ENCODE measurements at places on chromosomes 5 and 9. TPM values are rescaled to one million over a fixed set of nuclear protein-coding genes. Genes with fewer than 3 reads are reported as not detected.
A peak's percentile ranks its signal among the peaks of the same experiment; 100 is the strongest.

DNA sequence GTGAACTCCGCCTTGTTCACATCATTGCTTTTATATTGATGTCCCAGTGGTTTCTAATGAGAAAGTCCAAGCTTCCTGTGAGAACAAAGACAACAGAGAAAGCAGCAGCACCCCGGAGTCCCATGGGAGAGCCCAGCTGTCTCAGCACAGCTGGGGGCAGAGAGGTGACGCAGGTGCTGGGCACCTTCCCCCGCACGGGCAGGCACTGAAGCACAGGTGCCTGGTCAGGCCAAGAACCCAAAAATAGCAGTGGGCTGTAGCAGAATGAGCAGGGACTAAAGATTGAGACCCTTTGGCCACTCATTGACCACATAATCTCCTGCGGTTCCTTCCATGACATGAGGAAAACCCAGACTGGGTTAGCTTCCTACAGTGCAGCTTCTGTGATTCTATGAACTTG lies 18.8 kb downstream of the SRD5A1 start:
- DNase-seq = no peak
- H3K36me3 ChIP-seq = peaks cover 31% of the 10 kb centered on the region
- no peaks in the 10 kb centered on the region for H3K4me1 ChIP-seq
- H3K27me3 ChIP-seq = no peaks in the 10 kb centered on the region
- no peak overlapping the region for H3K4me3 ChIP-seq
- no peak overlapping the region for H3K27ac ChIP-seq

DNA sequence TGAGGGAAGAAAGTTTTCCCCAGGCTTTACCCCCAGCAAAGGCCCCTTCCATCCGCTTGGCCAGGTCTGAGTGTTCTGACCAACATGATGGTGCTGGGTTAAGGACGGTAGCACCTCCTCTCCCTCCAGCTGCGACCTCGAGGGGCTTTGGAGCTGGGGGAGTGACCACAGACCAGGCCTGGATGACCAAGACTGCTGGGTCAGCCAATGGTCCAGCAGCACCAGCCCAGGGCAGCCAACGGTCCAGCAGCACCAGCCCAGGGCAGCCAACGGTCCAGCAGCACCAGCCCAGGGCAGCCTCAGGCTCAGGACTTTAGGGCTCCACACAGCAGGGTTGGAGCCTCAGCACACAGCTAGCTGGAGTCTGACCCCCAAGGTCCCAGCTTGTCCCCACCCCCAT lies 57.2 kb upstream of the CNOT6 start:
- peaks cover 2% of the 10 kb centered on the region for H3K4me1 ChIP-seq
- peaks cover 1% of the 10 kb centered on the region for H3K27me3 ChIP-seq
- no peak for DNase-seq
- H3K36me3 ChIP-seq = no peaks in the 10 kb centered on the region
- no peak overlapping the region for H3K27ac ChIP-seq

- H3K27me3 ChIP-seq = peaks cover 44% of the 10 kb centered on the region
- no peak for DNase-seq
- H3K4me3 ChIP-seq = no peak overlapping the region
- H3K27ac ChIP-seq = no peak overlapping the region
- H3K36me3 ChIP-seq = no peaks in the 10 kb centered on the region
- peaks cover 14% of the 10 kb centered on the region for H3K4me1 ChIP-seq
These were observed 39.9 kb upstream of the HAND1 start for GRCh38 chr5:154517810-154518437.

GRCh38 chr5:150562832-150563231 lies 54.9 kb downstream of the NDST1 start:
- no peaks in the 10 kb centered on the region for H3K36me3 ChIP-seq
- peaks cover 2% of the 10 kb centered on the region for H3K27me3 ChIP-seq
- DNase-seq = peak; percentile 63
- H3K27ac ChIP-seq = no peak overlapping the region
- H3K4me3 ChIP-seq = no peak overlapping the region
- H3K4me1 ChIP-seq = no peaks in the 10 kb centered on the region

DNA sequence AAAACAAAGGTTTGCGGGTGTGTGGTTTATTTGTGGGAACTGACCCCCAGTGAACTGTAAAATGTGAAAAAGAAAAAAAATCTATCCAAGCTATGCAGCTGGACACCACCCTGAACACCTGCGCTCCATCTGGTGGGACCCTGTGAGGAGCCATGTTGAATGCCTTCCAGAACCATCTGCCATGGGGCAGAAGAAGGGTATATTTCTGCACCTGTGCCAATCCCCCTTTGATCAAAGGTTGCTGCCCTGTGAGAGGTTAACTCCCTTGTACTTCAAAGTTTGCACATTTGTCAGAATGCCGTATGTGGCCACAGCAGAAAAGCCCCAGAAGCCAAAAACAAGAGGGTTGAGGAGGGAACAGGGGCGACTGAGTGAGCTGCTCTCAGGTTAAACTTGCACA lies 148.5 kb upstream of the ALDH1B1 start:
- no peak for DNase-seq
- no peak overlapping the region for H3K4me3 ChIP-seq
- H3K27me3 ChIP-seq = peaks cover 2% of the 10 kb centered on the region
- H3K27ac ChIP-seq = no peak overlapping the region

- no peak overlapping the region for H3K27ac ChIP-seq
- H3K36me3 ChIP-seq = no peaks in the 10 kb centered on the region
- H3K27me3 ChIP-seq = no peaks in the 10 kb centered on the region
These were observed 26.0 kb downstream of the RLN2 start for GRCh38 chr9:5278486-5278885.

GRCh38 chr9:7756088-7756487 lies 43.5 kb downstream of the DMAC1 start:
- peak; percentile 49 for DNase-seq
- peaks cover 6% of the 10 kb centered on the region for H3K36me3 ChIP-seq
- H3K4me3 ChIP-seq = no peak overlapping the region
- peak overlapping the region; percentile 92 for H3K27ac ChIP-seq

- H3K36me3 ChIP-seq = peaks cover 43% of the 10 kb centered on the region
- peaks cover 38% of the 10 kb centered on the region for H3K4me1 ChIP-seq
- DNase-seq = peak; percentile 56
- peak overlapping the region; percentile 84 for H3K27ac ChIP-seq
- H3K4me3 ChIP-seq = peak overlapping the region; percentile 87
- H3K27me3 ChIP-seq = no peaks in the 10 kb centered on the region
These were observed 483 bp downstream of the G3BP1 start for GRCh38 chr5:151772029-151772845.

GRCh38 chr9:69279084-69279731 lies 45.8 kb upstream of the ENTREP1 start:
- peaks cover 15% of the 10 kb centered on the region for H3K27me3 ChIP-seq
- H3K36me3 ChIP-seq = no peaks in the 10 kb centered on the region
- H3K4me1 ChIP-seq = no peaks in the 10 kb centered on the region

DNA sequence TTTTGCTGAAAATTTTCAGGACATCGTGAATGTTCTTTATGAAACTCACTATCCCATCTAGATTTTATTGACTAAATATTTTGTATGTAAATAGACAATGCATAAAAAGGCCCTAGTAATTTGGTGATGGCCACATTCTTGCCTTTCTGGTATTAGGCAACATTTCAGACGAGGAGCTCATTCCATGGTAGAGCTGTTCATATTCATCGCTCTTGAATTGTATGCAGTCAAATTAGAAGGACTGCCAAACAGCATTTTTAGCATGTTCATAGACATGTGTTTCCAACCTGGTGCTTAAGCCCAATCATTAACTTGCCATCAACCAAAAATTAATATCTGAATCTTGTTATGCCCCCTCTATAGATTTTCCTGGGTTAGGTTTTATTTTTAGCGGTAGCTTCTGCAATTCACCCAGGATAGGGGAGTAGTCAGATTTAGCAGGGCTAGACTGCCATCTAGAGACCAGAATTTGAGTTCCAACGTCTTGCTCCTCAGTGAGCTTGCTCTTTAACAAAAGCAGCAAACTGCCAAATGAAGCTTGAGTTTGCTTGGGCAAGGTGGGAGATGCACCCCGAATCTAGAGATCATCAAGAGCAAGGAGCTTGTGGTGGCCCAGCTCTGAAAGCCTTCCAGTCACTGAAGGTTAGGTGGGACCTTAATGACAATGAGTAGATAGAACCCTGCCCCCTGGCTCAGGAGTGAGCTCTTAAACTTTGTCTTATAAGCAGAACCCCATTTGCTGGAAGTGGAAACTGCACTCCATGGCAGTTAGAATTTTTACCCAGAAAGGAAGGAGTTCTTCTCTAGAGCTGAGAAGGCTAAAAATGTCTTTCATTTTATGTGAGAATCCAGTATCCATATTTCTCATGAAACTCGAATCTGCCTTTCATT lies 456.2 kb downstream of the RASEF start:
- DNase-seq = peak; percentile 16
- no peaks in the 10 kb centered on the region for H3K27me3 ChIP-seq
- no peak overlapping the region for H3K27ac ChIP-seq
- no peaks in the 10 kb centered on the region for H3K36me3 ChIP-seq
- H3K4me3 ChIP-seq = no peak overlapping the region

- H3K27me3 ChIP-seq = no peaks in the 10 kb centered on the region
- H3K36me3 ChIP-seq = peaks cover 38% of the 10 kb centered on the region
- no peak overlapping the region for H3K27ac ChIP-seq
- H3K4me1 ChIP-seq = peaks cover 18% of the 10 kb centered on the region
These were observed 24.8 kb downstream of the STX17 start for GRCh38 chr9:99931155-99931840.

GRCh38 chr9:28502189-28502588 lies 928.9 kb upstream of the C9orf72 start:
- H3K4me3 ChIP-seq = no peak overlapping the region
- H3K27me3 ChIP-seq = no peaks in the 10 kb centered on the region
- H3K4me1 ChIP-seq = no peaks in the 10 kb centered on the region
- no peaks in the 10 kb centered on the region for H3K36me3 ChIP-seq
- DNase-seq = no peak
- H3K27ac ChIP-seq = no peak overlapping the region

DNA sequence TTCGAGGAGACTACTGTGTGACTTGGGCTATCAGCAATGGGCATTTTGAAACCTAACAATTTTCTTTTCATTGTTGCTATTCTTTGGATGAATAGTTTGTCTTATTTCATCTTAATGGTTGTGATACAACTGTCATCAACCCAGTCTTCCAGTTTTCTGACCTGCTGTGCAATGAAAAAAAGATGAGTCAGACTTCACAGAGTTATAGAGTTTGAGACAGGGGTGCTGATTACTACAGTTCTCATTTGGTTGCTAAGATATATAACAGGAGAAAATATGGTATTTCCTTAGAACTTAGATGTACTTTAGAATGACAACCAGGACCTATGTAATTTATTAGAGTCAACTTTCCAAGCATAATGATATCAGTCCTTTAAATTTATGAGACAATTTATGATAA lies 564.4 kb upstream of the NUDT12 start:
- no peaks in the 10 kb centered on the region for H3K27me3 ChIP-seq
- DNase-seq = no peak
- H3K27ac ChIP-seq = no peak overlapping the region
- H3K4me1 ChIP-seq = no peaks in the 10 kb centered on the region
- no peaks in the 10 kb centered on the region for H3K36me3 ChIP-seq

DNA sequence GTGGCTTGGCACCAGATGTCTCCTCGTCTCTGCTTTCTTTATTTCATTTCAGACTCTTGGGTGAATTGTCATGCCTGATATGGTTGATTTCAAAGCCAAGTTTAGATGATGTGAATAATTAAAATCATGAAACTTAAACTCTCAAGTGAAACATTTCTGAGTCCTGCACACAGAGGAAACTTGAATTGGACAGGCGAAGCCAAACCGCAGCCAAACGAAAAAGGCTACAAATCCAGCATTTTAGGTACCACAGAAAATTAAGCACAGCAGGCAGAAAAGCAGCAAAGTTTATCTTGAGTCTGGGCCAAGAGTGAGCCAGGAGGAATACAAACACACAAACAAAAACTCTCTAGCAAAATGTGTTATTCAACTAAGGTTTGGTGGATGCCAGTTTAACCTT lies 659.8 kb upstream of the KLF4 start:
- no peaks in the 10 kb centered on the region for H3K4me1 ChIP-seq
- DNase-seq = no peak
- H3K36me3 ChIP-seq = no peaks in the 10 kb centered on the region
- no peak overlapping the region for H3K27ac ChIP-seq
- no peaks in the 10 kb centered on the region for H3K27me3 ChIP-seq
- no peak overlapping the region for H3K4me3 ChIP-seq

DNA sequence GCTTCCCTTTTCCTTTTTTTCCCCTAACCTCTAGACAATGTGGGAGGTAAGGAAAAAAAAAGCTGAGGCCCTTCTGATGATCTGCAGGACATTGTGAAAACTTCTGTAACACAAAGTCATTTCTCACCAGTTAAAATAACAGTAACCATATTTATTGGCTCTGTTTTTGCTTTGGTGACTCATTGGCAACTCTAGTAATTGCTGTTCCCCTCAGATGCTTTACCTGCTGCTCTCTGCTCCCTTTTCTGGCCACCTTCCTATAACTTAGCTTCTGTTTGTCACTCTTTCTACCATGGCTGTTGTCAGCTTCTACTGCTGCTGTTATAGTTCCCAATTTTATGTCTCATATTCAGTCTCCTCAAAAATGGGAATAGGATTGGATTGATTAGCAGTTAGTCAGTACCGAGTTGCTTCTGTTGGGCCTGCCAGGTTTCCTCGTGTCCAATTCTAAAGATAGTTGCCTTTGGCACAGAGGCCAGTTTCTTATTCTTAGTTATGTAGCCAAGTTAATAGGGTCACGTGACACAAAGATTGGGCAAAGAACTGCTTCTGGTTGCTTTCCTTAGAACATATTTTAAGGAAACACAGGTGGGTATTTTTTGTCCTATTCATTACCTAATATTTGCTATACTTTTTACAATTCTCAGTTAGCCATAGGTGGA lies 16.8 kb downstream of the SCAMP1 start:
- no peak for DNase-seq
- H3K27ac ChIP-seq = no peak overlapping the region
- peaks cover 8% of the 10 kb centered on the region for H3K36me3 ChIP-seq
- peaks cover 18% of the 10 kb centered on the region for H3K4me1 ChIP-seq
- H3K4me3 ChIP-seq = no peak overlapping the region

GRCh38 chr9:129567329-129567728 lies 53.6 kb downstream of the C9orf50 start:
- peaks cover 26% of the 10 kb centered on the region for H3K4me1 ChIP-seq
- H3K36me3 ChIP-seq = peaks cover 2% of the 10 kb centered on the region
- H3K27me3 ChIP-seq = peaks cover 22% of the 10 kb centered on the region

GRCh38 chr9:36827593-36827992 lies 206.5 kb downstream of the PAX5 start:
- no peaks in the 10 kb centered on the region for H3K27me3 ChIP-seq
- no peak for DNase-seq
- no peaks in the 10 kb centered on the region for H3K36me3 ChIP-seq
- no peak overlapping the region for H3K4me3 ChIP-seq
- no peak overlapping the region for H3K27ac ChIP-seq

DNA sequence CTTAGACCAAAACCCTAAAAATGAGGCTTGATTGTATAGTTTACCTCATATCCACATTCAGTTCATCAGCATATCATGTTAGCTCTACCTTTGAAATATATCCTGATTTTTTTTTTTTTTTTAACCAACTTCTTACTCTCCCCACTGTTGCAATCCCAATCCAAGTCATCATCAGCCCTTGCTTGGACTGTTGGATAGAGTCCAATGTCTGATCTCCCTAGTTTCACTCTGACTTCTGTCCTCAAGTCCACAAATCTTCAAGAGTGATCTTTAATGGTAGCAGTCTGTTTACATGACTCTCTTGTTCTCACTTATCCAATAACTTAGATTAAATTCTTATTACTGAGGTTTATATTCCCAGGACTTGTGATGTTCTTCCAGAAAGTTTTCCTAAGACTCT lies 30.8 kb downstream of the NAA35 start:
- H3K36me3 ChIP-seq = peaks cover 45% of the 10 kb centered on the region
- no peak overlapping the region for H3K27ac ChIP-seq
- DNase-seq = no peak
- H3K4me1 ChIP-seq = peaks cover 5% of the 10 kb centered on the region
- H3K4me3 ChIP-seq = no peak overlapping the region
- no peaks in the 10 kb centered on the region for H3K27me3 ChIP-seq

ADAMTS12 gene
- total RNA-seq = not detected

FPGS gene
- total RNA-seq = 80.4 TPM

SCGB3A2 gene
- not detected for total RNA-seq

CTNND2 gene
- total RNA-seq = not detected

SLC36A2 gene
- total RNA-seq = not detected

SLC6A18 gene
- not detected for total RNA-seq

DCTN4 gene
- total RNA-seq = 35.5 TPM

SLC4A9 gene
- not detected for total RNA-seq

All from activated CD8-positive, alpha-beta T cell treated with anti-CD3 and anti-CD28 coated beads for 36 hours (primary cell).